ENCODE measurements at places on chromosomes 2 and 18.

DNA sequence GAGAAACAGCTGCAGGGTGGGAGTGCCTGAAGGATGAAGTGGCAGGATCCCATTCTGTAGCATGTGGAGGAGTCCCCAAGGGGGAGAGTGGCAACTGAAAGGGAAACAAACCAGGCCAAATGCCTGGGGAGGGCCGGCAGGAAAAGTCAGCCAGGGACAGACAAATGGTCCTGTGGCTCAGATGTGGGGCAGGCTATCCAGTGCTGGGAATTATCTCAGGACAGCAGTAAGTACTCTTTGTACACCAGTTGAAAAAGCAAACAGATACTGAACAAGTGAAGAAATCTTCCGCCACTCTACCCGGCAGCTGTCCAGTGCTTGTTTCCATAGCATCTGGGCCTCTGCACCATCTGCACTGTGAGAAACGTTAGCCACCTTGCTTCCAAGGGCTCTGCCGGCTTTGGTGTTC, 408.9 kb downstream of the LRATD1 start:
- no peak for DNase-seq

- no peak for DNase-seq
Observed at GRCh38 chr2:234026693-234027254, 23.7 kb upstream of the SPP2 start.

GRCh38 chr18:11324956-11325882, 175.8 kb upstream of the PIEZO2 start:
- no peak for DNase-seq

- no peak for DNase-seq
Observed at GRCh38 chr2:211994806-211995205, 543.8 kb downstream of the ERBB4 start.

DNA sequence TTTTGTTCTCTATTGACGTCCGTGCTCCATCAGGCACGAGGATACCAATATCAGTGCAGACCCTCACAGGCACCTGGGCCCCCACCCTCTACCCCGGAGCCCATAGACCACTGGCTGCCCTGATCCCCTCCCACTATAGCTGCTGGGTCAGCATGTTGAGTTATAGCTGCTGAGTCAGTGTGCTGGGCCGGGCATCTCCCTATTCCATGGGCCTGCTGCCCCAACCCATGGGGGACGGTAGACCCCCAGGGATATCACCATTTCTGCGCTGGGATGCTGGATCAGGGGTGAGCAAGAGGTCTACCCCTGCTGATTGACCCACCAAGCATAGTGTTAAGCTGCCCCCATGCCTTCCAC, 100.1 kb upstream of the ST3GAL5 start:
- no peak for DNase-seq

GRCh38 chr2:236694146-236694888, 124.7 kb downstream of the ACKR3 start:
- DNase-seq: no peak

DNA sequence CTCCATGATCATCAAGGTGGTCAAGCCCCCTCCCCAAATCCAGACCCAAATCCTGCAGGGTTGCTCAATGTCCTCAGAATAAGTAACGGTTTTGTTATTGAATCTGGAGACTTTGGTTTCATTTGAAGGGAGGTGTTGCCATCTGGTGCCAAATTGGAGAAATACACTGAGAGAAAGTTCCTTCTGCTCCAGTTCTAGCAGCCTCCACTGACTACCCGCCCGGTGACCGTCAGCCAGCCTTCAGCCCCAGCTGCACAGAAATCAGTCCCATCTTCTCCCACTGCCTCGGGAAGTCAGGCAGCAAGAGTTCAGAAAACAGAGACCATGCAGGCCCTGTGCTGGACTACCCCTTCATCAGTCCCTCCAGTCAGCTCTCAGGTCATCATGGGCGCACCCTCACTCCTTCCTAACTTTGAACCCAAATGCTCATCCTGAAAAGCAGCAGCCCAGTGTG, 38.7 kb downstream of the PKDCC start:
- DNase-seq: no peak

DNA sequence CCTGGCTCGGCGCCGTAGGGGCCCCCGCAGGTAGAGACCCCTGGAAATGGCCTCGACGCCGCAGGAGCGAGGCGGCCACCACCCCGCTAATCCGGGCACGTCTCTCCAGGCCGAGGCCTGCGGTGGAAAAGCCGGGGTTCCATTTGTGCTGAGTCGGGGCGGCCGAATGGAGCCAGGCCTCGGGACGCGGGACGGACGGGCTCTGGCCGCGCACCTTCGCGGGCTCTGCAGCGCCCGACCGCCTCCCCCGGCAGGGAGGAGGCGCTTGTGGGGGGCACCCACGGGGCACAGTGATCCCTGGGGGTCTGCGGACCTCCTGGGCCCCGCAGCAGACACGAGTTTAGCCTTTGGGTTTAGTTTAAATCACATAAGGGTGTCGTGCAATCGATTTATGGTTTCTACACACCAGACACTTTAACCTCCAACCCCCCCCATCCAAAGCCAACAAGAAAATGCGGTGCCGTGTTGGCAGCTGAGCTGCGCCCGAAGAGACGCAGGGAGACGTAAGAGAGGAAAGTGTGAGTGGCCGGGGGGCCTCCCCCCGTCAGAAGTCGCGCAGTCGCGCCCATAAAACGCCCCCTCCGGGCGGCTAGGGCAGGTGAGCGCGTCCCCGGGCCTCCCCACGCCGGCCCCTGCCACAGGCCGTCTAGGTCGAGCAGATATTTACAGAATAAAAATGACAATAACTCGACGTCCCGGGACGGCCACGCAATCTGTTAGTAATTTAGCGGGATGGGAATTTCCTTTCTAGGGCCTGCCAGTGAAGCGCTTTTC, 1.0 kb upstream of the NFATC1 start:
- DNase-seq: no peak

DNA sequence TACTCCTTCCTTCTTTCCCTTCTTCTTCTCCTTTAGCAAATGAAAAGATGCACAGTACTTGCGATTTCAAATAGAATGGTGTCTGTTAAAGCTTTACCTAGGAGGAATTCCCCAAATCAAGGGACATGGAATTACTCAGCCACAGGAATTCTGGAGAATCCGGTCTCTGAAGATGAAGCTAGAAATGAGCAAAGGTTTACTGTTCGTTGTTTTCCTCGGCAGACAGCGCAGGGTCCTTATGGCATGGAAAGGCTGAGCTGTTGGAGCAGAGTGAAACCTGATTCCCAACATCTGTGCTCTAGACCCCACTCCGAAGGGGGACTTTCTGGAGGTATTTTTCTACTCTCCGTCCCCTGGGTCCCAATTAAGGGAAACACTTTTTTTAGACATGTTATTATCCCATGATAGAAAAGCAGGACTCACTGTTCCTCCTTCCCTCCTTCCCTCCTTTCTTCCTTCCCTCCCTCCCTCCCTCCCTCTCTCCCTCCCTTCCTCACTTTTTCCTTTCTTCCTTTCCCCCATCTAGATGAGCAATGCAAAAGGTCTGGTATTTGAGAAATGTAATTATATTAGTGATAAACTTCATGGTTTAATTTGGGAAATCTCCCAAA, 47.1 kb downstream of the CDCA7 start:
- no peak for DNase-seq

GRCh38 chr2:202014759-202015211, 18.9 kb upstream of the FZD7 start:
- DNase-seq: no peak

DNA sequence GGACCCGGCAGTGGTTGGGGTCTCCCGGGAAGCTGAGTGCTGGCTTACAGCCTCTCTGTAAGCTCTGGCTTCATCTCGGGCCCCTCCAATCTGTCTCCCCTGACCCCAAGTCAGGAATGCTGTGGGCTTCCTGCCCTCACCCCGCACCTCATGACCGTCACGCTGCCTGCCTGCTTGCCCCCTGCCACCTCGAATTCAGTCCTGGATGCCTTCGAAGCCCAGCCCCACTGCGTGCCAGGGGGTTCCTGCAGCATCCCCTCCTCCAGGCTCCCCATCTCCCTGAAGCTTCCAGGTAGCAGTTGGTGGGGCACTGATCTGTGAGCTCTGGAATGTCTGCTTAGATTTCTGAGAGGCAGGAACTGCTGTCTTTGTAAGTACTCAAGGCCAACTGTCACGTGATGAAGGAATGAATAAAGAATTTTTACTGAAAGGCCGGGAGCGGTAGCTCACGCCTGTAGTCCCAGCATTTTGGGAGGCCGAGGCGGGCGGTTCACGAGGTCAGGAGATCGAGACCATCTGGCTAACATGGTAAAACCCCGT, 6.5 kb downstream of the CLHC1 start:
- DNase-seq: no peak

- no peak for DNase-seq
Observed at GRCh38 chr2:201621293-201621999, 21.9 kb downstream of the TMEM237 start.

GRCh38 chr2:41698678-41699422, 349.0 kb upstream of the PKDCC start:
- DNase-seq: no peak

- DNase-seq: peak; percentile 46
Observed at GRCh38 chr2:132638313-132639040, 31.5 kb downstream of the LYPD1 start.

GRCh38 chr2:52356556-52356955, 1324.6 kb upstream of the NRXN1 start:
- no peak for DNase-seq

DNA sequence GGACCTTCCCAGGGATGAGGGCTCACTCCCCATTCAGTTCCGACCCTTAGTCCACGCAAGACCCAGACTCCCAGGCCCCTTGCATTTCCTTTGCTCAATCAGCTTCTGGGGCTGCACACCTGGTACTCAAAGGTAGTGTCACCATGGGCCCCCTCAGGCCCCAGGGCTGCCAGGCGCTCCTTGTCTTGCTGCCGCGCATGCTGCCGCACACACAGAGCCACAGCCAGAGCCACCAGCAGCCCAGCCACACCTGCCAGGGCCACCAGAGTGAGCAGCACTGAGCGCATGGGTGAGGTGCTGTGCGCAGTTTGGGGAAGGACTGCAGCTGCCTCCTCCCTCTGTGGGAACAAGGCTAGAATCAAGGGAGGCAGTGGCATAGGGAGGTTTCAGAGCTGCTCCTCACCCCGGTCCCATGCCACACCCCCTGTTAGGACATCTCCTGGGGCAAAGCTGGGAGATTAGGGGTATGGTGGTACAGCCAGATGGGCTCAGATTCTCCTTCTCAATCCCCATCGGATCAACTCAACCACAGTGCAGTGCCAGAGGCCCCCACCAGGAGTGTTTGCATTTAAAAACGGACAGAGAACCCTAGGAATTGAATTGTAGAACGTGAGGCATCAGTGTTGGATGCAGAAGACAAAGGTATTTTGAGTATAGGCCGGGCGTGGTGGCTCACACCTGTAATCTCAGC, 11.3 kb downstream of the PTPRN start:
- DNase-seq: no peak

DNA sequence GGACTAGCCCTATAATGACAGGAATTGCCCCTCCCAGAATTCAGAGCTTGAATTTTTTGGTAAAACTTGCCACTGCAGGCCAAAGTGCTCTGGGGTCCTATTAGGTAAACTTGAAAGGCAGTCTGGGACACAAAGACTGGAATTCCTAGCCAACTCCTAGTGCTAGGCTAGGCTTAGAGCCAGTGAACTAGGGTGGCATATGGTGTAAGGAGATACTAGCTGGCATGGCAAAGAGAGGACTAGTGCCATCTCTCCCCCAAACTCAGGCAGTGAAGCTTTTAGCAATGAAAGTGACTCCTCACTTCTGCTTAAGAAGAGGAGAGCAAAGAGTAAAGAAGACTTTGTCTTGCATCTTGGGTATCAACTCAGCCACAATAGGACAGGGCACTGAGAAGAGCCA, 410.5 kb upstream of the CNTNAP5 start:
- DNase-seq: no peak

GRCh38 chr2:32835148-32835547, 111.6 kb upstream of the LTBP1 start:
- DNase-seq: no peak

- no peak for DNase-seq
Observed at GRCh38 chr2:7847321-7847720, 834.5 kb upstream of the ID2 start.

DNA sequence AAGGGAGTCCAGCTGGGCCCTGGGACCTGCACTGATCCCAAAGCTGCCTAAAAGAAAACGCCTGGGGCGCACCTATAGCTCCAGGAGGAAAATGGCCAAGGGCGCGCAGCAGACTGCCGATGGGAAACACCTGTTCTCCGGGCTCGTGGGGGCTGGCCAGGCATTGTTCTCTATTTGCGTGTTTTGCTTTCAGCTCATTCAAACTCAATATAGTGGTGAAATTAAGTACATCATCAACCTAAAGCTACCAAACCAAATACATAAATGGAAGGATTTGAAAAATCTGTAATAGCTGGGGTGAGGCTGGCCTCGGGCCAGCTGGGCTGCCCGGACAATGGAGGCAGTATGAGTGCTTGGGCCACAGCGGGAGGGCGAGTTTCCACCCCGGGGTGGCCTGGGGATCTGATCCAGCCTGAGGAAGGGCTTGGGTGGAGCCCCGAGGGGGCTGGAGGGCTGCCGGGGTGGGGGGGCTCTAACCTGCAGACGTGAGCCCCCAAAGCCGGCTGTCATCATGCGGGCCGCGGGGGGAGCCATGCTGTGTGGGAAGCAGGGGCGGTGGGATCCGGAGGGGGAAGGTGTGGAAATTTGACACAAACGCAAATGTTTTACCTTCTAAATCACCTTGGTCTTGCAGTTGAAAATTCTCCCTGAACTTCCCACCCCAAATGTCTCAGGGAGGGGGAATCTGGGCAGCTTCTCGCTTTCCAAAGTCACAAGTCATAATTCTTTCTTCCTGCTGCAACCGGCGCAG, 77.6 kb downstream of the ASB1 start:
- no peak for DNase-seq

DNA sequence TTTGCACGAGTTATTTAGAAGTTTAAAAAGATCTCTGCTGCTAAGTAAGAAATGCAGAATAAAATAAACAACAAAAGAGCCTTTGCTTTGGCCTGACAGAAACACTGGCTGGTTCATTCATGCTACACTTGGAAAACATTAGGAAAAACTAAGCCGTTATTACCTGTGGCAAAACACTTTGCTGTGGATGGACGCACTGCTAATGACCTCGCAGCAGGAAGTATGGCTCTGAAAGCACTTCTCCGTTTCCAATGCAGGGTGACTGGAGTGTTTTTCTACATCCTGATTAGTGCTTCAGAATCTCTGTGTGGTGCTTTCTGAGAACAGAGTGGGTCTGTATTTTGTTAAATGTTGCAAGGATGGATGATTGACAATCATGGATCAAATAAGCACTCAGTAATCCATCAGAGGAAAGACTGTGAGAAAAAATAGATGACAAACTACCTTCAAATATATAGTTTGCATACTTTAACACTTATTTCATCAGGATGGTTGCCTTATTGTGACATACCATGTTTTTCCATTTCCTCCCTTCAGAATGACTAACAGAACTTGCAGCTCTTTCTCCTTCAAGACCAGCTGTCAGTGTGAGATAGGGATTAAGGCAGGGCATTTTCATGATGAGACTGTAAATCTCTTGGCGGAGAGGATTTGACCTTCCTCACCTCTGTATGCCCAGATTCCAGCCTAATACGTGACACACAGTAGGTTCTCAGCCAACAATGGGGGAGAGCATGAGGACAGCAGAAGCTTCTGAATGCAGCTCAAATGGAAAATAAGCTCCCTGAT, 38.0 kb downstream of the LINC00305 start:
- peak; percentile 36 for DNase-seq

- DNase-seq: no peak
Observed at GRCh38 chr18:13175754-13176210, 42.8 kb upstream of the LDLRAD4 start.
